ENCODE measurements at places on chromosomes 11 and 22.

DNA sequence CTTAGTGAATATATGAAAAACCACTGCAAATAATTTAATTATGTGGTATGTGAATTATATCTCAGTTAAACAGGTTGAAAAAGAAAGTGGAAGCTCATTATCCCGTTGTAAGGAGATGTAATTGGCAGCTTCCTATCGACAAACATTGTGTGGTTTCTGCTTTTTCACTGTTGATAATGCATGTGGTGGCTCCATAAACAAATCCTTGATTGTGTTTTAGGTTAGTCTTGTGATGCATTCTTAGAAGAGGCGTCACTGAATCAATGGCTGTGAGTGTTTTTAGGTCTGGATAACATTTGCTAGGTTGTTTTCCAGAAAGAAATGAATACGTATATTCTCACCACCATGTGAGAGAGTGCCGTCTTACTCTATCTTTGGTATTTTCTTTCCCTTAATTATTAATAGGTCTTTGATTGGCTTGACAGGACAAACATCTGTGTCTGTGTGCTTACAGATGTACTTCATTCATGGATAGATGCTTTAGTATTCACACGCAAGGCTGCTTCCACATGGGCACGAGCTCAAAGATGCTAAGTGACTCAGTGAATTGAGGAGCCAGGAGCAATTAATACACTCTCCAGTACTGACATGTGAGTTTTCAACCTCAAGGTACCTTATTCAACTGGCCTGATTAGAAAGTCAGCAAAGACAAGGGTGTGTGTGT is 166.7 kb downstream of the TBC1D22A start:
- H3K36me3 ChIP-seq = peaks cover 53% of the 10 kb centered on the region
- H3K4me3 ChIP-seq = no peak overlapping the region
- H3K27me3 ChIP-seq = no peaks in the 10 kb centered on the region

DNA sequence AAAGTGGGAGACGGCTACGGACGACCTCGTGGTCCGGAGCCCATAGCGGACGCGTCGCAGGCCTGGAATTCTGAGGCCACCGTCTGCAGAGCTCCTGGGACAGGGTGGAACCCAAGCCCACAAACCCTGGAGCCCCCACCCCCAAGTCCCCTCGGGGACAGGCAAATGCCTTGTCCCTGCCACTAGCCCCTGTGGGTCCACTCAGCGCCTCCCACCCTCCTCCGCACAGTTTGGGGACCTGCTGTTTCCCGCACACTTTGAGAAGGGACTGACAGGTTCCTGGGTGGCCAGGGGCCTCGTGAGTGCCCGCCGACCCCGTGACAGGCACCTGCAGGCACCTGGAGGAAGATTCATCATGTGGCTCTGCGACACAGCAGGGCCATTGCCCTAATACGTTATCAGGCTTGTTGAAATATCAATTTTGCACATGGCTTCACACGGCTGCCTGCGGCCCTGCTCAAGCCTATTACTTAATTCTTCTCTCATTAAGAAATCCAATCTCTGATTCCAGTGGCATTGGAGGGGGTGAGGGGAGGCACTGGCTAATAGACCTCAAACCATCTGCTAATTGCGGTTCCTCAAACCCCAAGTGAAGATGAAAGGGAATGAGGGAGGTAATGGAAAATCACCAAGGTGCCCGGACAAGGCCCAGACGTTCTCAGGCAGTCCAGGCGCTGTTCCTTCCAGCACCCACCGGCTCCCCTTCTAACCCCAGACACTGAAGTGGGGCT is 672.5 kb downstream of the BRD1 start:
- H3K27ac ChIP-seq = no peak overlapping the region
- H3K27me3 ChIP-seq = peaks cover 14% of the 10 kb centered on the region
- DNase-seq = no peak
- no peaks in the 10 kb centered on the region for H3K36me3 ChIP-seq
- H3K4me3 ChIP-seq = no peak overlapping the region

DNA sequence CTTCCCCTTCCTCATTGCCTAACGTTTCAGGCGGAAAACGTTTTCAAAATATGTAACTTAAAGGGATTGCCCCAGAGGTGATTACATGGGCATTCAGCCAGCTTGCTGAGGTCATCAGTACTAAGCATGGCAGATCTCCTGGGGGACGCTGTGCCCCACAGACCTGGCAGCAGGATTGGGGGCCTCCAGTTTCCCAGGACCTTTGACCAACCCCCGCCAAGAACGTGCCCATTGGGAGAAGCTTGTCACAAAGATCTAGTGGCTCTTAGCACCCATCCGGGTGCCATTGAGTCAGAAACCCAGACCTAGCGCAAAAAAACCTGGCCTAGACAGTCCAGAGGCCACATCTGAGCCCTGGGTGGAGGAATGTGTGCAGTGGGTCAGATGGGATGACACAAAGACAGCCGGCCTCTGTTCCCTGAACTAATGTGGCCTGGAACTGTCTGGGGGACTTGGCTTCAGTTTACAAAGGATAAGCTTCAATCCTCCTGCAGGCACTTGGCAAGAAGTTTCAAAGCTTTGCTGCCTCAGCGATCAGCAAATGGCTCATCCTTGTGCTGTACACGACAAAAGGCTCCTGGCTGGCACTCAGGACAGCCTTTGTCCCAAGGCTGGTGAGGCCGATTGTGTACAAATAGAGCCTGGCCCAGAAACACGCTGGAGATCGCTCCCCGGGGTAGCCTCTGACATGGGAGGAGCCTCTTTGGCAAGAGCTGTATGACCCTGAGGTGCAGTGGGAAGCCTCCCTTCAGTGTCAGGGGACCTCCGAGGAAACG is 9.5 kb downstream of the C1QTNF6 start:
- peaks cover 18% of the 10 kb centered on the region for H3K27me3 ChIP-seq
- DNase-seq = no peak
- peak overlapping the region; percentile 81 for H3K27ac ChIP-seq
- H3K36me3 ChIP-seq = no peaks in the 10 kb centered on the region
- H3K4me3 ChIP-seq = peak overlapping the region; percentile 3

DNA sequence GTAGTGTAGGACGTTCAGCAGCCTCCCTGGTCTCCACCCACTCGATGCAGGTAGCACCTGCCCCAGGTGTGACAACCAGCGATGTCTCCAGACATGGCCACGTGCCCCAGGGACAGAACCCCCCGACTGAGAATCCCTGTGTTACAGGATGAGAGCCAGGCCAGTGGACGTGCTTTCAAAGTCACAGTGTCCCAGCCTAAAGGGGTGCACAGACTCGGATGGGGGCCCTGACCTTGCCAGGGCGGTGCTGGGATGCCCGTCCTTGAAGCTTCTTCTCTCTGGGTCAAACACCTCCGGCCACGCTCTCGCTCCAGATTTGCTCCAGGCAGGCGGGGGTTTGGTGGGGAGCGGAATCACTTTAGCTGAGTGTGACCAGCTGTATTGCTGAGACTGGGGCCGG is 23.3 kb upstream of the GAL start:
- DNase-seq = no peak
- no peaks in the 10 kb centered on the region for H3K36me3 ChIP-seq
- no peak overlapping the region for H3K27ac ChIP-seq
- H3K4me3 ChIP-seq = no peak overlapping the region
- H3K4me1 ChIP-seq = peaks cover 24% of the 10 kb centered on the region

- no peak overlapping the region for H3K27ac ChIP-seq
- H3K36me3 ChIP-seq = peaks cover 30% of the 10 kb centered on the region
- H3K27me3 ChIP-seq = no peaks in the 10 kb centered on the region
- no peak overlapping the region for H3K4me3 ChIP-seq
Measured at GRCh38 chr11:121081321-121081720, 19.7 kb upstream of the TECTA start.

GRCh38 chr11:287821-288477 is 977 bp upstream of the PGGHG start:
- H3K4me1 ChIP-seq = peaks cover 67% of the 10 kb centered on the region
- H3K27ac ChIP-seq = peak overlapping the region; percentile 19
- H3K27me3 ChIP-seq = peaks cover 9% of the 10 kb centered on the region
- peak overlapping the region; percentile 85 for H3K4me3 ChIP-seq

DNA sequence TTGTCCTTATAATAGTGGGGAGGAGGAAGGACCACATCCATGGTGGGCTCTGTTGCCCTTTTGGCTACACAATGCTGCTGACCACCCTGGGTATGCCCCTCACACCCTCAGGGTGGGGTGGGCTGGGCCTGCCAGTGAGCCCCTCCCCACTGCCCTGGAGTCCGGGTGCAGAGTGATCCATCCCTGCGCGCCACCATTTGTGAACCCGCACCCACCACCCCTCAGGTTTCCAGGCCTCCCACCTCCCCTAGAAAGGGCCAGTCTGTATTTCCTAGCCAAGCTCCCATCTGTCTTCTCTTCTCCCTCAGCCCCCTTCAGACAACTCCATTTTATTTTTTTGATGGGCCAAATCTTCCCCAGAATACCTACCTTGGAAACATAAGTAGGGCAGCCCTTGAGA is 25.0 kb downstream of the MS4A10 start:
- peaks cover 4% of the 10 kb centered on the region for H3K36me3 ChIP-seq
- H3K4me3 ChIP-seq = no peak overlapping the region
- no peaks in the 10 kb centered on the region for H3K4me1 ChIP-seq
- DNase-seq = no peak
- peaks cover 10% of the 10 kb centered on the region for H3K27me3 ChIP-seq

- peaks cover 33% of the 10 kb centered on the region for H3K36me3 ChIP-seq
- peak; percentile 76 for DNase-seq
Measured at GRCh38 chr11:116787786-116788486, at the start of gene ZPR1. TSS of gene ZPR1 (minus strand) at chr11:116788023. CDS start at chr11:116787990, 33 bp downstream.

DNA sequence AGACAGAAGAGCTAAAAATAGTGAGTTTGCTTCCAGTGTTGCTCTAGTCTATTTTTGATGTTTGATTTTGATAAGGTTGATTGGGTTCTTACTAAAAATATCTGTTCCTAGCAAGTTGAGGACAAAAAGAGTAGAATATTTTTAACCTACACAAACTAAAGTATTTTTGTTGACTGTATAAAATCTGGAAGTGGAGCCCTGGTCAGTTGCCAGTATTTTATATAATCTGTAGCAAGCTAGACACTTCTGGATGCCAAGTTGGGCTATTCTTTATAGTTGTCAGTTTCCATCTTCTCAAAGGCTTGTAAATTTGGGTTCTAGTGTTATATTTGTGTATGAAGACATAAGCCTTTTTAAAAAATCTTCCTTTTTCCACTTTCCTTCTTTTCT is 56.7 kb downstream of the HSD17B12 start:
- H3K27me3 ChIP-seq = peaks cover 3% of the 10 kb centered on the region
- H3K4me3 ChIP-seq = no peak overlapping the region
- peaks cover 47% of the 10 kb centered on the region for H3K4me1 ChIP-seq
- no peak for DNase-seq
- peak overlapping the region; percentile 10 for H3K27ac ChIP-seq

DNA sequence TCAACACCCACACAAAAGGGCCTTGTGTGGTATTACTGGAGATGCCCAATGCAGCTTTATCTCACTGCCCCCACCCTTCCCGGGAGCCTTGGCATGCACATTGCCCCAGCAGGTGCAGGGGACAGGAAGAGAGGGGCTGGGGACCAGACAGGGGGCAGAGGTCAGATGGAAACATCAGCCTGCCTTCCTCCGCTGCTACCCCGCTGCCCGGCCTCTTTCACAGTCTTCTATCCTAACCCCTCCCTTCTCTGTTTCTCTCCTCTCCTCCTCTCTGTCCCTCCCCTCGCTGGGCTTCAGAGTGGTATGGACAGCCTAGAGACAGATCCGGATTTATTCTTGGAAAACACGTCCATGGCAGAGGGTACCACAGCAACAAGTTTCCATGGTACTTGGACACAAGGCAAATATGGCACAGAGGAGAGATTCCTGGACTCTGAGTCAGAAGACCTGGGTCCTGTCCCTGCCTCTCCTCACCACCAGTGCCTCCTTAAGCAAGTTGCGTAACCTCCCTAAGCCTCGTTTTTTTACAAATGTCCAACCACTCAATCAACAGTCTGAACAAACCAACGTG is 8.3 kb upstream of the IGSF9B start:
- DNase-seq = no peak
- H3K36me3 ChIP-seq = no peaks in the 10 kb centered on the region
- no peak overlapping the region for H3K27ac ChIP-seq
- H3K4me1 ChIP-seq = peaks cover 18% of the 10 kb centered on the region
- peaks cover 92% of the 10 kb centered on the region for H3K27me3 ChIP-seq
- H3K4me3 ChIP-seq = no peak overlapping the region

DNA sequence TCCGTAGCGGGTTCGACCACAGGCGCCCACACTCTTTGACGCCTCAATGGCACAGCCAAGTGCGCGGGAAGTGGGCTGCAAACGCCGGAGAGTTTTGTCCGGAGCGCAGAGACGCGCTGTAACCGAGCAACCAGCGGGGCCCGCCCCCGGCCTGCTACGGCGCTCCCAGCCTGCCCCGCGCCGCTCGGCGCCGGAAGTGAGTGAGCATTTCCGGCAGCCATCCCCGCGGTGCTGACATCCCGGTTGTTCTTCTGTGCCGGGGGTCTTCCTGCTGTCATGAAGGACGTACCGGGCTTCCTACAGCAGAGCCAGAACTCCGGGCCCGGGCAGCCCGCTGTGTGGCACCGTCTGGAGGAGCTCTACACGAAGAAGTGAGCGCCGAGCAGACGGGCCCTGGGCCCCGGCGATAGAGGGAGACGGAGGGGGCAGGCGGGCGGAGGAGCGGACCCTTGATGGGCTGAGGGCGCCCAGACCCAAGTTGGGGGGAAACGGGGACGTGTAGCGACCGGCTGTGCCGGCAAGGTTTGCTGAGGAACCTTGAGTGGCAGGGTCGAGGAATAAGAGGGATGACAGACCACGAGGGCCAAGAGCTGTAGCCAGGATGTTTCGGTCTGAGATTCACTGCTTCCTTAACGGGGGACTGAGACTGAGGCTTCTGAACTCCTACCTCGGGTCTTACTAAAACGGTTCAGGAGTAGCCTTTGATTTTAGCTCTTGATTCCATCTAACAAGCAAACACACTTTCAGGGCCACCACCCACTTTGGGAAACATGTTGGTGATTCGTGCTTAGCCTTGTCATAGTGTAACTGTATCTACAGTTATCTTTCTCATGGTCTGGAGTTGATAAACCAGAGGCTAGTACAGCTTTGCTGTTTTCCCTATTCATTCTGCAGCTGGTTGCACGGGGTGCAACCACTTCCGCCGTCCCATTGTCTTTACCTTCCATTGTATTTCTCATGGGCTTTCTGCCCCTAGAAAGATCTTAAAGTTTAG is at the start of gene PSMD13:
Gene PSMD13, plus strand, starts transcription at position 203 of the 994 bp plus-strand sequence. Its CDS starts 74 bp downstream, at position 277.
- H3K4me1 ChIP-seq = peaks cover 28% of the 10 kb centered on the region
- H3K4me3 ChIP-seq = peak within 1 kb of the TSS; percentile 95
- DNase-seq = peak; percentile 91

- peak; percentile 34 for DNase-seq
- H3K4me1 ChIP-seq = peaks cover 24% of the 10 kb centered on the region
- H3K36me3 ChIP-seq = no peaks in the 10 kb centered on the region
- peak overlapping the region; percentile 81 for H3K27ac ChIP-seq
- H3K4me3 ChIP-seq = peak overlapping the region; percentile 92
Measured at GRCh38 chr11:104163100-104164027, 583 bp downstream of the PDGFD start.

DNA sequence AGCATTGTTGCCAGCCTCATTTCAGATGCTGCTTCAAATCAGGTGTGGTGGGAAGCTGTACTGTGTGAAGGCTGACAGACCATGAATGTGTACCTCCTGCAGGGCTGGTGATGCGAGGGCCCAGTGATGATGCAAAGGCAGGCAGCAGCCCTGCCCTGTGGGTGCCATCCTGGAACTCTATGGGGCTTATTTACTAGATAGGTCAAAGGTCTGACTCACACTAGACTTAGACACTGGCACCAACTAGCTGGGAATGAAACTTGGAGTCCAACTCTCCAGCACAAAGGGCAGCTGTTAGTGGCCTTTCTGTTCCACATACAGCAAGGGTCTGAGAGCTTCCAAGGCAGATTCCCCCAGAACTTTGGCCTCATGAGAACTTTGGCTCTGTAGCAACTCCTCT is 138.4 kb downstream of the TTC17 start:
- no peak overlapping the region for H3K27ac ChIP-seq
- H3K36me3 ChIP-seq = peaks cover 40% of the 10 kb centered on the region
- no peaks in the 10 kb centered on the region for H3K4me1 ChIP-seq
- H3K27me3 ChIP-seq = peaks cover 13% of the 10 kb centered on the region

GRCh38 chr22:48947636-48948035 is 880.0 kb downstream of the BRD1 start:
- no peak overlapping the region for H3K4me3 ChIP-seq
- H3K4me1 ChIP-seq = peaks cover 24% of the 10 kb centered on the region
- peaks cover 13% of the 10 kb centered on the region for H3K27me3 ChIP-seq
- H3K27ac ChIP-seq = no peak overlapping the region
- no peaks in the 10 kb centered on the region for H3K36me3 ChIP-seq
- no peak for DNase-seq

All from nephron progenitor cell (in vitro differentiated cells).